GM23248 (cell line): ENCODE measurements at places on chromosomes 1 and 21.

GRCh38 chr1:5926686-5927435 is 65.4 kb downstream of the NPHP4 start:
- DNase-seq: no peak

DNA sequence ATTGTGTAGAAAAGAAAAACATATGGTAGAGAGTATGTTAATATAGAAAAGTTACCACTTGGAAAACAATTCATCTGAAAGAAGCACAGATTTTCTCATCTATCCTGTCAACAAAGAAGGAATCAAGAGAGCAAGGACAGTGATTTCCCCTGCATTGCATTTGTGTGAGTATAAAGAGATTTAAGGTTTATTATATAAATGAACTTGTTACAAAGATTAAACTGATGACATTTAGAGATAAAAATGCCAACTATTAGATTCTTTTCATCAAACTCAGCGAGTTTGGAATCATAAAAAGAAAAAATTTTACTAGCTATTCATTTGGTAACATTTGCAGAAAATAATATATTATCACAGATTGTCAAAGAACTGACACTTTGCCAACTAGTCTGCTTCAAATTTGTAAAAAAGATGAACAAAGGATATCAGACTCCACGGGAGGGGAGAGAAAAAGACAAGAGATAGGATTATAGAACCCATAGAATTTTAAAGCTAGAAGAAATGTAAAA is at the start of gene RGS21:
Gene RGS21 (plus strand): TSS at position 51 of the 509 bp plus-strand sequence. CDS start 26,045 bp downstream, outside the sequence.
- DNase-seq: no peak

GRCh38 chr1:182998482-182998881 is 24.7 kb upstream of the LAMC1 start:
- peak; percentile 26 for DNase-seq

GRCh38 chr1:114903480-114903879 is 48.8 kb downstream of the SYCP1 start:
- no peak for DNase-seq

DNA sequence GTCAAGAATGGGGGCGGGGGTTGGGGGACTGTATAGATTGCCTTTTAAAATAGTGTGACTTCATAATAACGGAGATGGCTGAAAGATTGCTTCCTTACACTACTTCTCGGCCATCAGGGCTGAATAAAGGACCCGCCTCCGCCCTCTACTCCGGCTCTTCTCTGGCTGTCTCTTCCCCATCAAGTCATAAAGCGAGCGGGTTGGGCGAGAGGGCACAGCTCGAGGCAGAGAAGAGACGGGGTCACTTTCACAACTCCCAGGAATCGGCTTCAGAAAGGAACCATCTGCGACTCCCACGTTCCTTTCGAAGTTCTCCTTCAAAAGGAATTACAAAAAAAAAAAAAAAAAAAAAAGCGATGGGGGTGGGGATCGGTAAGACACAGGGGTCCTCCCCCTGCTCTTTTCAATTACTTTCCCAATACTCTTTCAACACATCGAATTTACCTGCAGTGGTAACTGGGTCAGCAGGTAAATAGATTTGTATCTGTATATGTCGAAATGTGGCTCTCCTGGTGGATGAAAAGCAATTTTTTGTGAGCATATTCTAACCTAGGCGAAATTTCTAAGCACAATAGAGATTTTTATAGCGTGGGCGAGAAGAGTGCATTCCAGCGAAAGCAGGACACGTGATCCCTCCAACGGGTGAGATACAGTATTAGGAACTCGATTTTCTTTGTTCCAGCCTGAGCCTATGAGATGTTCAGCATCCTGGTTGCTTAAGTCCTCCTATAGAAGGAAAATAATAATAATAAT is 2.0 kb downstream of the LRRC7 start:
- DNase-seq: no peak

- no peak for DNase-seq
These were observed 87.4 kb downstream of the CRB1 start for GRCh38 chr1:197355248-197355995.

GRCh38 chr1:100463791-100464424 is 74.0 kb upstream of the GPR88 start:
- DNase-seq: peak; percentile 83

DNA sequence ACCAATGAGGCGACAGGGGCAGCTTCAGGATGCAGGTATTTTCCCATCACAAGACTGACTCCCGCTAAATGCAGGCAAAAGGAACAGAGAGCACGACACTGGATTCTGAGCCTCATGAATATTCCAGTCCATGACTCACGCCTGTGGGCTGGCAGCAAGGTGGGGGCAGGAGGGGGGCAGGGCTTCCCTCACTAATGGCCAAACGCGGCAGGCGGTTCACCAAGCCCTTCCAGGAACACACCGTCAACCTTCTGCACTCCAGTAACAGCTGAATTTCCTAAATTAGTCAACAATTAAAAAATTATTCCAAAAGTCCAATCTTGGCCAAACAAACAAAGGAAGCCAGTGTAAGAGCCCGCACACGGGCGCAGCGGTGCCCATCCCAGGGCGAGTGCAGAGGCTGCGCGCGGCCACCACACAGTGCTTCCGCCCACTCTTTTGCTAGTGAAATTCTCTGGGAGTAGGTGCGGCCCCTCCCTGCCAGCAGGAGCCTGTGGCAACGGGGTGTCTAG is 12.5 kb upstream of the GPR153 start:
- peak; percentile 59 for DNase-seq

GRCh38 chr1:41673806-41674205 is 189.3 kb upstream of the EDN2 start:
- DNase-seq: no peak

GRCh38 chr21:30102871-30103270 is 63.7 kb downstream of the CLDN17 start:
- no peak for DNase-seq

- no peak for DNase-seq
These were observed 529 bp upstream of the MARCKSL1 start for GRCh38 chr1:32336591-32336932.

DNA sequence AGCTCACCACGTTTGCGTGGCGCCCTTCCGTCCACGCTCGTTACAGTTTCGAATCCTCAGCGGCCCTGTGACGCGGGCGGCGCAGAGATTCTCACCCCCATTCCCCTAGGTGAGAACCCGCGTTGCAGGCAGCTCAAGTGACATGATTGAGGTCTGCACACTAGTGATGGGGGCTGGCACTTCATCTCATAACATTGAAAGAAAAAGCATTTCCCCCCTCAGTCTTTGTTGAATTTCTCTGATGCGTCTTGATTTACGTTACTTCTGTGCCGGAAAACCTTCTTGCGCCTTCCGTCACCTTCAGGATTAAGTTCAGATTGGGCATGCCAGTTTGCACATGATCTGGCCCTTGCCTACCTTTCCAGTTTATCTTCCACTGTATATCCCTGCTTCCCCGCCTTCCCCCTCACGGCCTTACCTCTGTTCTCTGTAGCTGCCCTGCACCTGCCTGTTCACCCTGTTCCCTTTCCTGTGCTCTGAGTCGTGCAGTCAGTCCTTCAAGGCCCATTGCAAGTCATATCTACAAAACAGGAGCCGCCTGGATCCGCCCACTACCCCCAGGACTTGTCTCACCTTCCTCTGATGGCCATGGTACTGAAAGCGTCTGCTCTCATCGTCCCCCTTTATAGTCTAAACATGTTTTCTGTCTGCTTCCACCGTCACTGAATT is 1.1 kb downstream of the CTPS1 start:
- DNase-seq: peak; percentile 46
